ENCODE measurements at places on chromosomes 6 and 20.

DNA sequence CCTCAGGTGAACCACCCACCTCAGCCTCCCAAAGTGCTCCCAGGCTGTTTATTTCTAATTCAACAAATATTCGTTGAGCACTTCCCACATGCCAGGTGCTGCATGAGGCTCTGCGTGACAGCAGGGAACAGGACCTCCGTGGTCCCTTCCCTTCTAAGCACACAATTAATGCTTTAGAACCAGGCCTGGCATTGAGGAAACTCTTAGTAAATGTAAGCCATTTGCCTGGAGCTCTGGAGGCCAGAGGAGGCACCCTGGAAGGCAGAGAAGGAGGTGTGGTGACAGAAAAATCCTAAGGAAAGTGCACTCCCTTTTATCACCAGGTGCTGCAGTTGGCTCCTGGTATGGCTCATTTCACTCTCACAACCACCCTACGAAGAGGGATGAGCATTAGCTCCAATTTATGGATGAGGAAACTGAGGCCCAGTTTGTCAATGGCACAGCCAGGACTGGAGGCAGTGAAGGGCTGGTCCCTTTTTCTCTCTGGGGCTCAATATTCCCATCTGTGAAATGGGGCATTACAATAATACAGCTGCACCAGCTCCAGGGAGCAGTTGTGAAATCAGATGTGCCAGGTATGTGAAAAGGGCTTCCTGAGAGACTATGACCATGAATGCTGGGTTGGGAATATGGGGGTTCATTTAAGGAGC is 8.1 kb upstream of the ID1 start:
- DNase-seq, result no peak

DNA sequence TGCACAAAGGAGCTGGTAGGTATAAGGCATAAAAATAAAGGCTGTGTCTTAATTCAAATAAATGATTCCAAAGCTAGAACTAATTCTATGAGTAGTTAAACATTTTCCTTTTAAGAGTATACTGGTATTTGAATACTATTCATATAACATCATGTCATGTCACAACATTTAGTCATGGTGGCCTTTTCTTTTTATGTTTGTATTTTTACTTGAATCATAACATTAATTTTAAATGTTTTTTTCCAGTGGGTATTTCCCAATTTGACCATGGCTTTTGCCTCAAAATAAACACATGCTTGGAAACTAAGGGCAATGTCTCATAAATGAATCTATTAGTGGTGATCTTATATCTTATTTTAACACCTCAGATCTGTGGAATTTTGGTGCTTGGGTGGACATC is 177.1 kb downstream of the CD109 start:
- DNase-seq, result no peak

DNA sequence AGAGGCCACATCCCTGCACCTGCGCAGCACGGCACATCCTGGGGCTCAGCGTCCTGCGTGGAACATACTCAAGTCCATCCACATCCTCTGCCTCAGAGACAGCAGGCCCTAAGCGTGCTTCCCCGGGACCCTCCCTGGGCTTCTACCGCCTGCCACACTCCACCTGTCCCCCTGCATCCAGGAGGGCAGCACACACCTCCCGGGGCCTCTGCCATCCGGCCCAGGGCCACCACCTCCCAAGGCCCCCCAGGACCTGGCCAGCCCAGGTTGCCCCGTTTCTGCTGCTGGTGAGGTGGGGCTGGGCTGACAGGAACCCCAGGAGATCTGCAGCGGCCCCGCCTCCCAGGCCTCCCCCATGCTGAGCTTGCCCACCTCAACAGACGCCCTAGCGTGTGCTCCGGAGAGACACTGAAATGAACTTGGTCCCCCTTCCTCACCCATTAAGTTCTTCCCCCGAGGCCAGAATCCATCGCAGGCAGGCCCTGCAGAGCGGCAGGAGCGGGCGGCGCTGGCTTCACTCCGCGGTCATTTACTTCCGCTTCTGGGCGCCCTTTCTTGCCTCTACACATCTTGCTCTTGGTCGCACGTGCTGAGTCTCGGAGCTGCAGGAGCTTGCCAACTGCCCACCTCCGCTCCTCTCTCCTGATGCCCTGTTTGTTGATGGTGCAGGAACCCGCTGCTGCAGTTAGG is 235.3 kb downstream of the TAF4 start:
- DNase-seq, result no peak

- no peak for DNase-seq
These were observed 348.6 kb upstream of the CDH4 start for GRCh38 chr20:60903325-60903971.

- no peak for DNase-seq
These were observed 57.3 kb downstream of the EYA2 start for GRCh38 chr20:46951840-46952497.

DNA sequence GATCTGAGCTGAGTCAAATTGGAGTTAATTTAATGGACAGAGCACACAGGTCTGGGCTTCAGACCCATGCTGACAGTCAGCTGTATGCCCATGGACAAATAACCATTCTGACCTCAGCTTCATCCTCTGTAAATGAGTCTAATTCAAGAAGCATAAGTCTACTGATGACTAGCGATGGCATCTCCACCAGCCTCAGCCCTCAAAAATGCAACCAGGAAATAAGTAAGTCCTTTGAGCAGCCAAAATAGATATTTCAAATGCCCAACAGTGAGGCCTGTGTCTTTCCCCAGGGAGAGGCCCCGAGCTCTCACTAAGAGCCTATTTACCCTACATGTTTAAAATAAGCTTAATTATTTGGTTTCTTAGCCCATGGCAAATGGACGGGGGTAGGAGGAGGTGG is 114.2 kb upstream of the MTHFD1L start:
- DNase-seq, result no peak

GRCh38 chr20:4332121-4332860 is 316.9 kb upstream of the RNF24 start:
- DNase-seq, result no peak

- DNase-seq, result no peak
These were observed 330.6 kb upstream of the IMPG1 start for GRCh38 chr6:76403064-76403463.

DNA sequence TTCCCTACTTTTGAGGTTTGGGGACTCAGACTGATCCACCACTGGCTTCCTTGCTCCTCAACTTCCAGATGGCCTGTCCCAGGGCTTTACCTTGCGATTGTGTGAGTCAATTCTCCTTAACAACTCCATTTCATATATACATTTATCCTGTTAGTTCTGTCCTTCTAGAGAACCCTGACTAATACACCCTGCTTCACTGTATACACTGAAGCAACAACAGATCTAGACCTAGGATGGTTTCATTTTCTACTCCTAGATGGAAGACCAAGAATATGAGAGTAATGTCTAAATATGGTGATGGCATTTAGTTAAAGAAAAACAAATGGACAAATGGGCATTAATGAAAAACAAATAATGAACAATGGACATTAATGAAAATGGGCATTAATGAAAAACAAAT is 225.6 kb downstream of the LMBRD1 start:
- DNase-seq, result no peak

DNA sequence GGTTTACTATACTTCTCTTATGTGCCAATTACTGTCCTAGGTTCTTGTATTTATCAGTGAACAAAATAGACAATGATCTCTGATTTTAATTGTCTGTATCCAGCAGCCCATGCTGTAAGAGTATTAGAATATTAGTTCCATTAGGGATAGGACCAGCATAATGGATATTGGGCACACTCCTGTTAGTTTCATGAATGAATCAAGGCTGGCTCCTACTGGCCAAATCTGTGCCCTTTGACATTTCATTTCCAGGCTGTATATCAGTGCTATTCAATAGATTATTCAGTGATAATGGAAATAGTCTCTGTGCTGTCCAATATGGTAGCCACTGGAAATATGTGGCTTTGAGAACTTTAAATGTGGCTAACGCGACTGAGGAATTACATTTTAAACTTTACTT is 1007.9 kb upstream of the FLRT3 start:
- no peak for DNase-seq

Measured in HuH-7 (cell line).